ENCODE measurements at places on chromosomes 1 and 21.

GRCh38 chr1:190479516-190479915 is 1.9 kb upstream of the BRINP3 start:
- DNase-seq, result no peak

DNA sequence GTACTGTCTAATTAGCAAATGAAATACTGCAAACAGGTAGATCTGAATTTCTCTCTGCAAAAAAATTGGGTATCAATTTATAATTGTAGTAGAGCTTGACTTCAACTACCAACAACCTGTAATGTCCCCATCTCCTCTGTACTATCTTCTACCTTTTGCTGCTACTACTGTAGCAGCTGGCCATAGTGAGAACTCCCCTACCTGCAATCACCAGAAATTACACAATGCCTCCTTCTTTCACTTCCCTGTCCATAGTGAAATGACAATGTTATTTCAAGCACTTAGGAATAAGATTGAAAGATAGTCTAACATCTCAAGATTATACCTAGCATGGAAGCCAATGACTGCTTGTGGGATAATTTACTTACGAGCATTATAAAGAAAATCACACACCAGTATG is 100.4 kb downstream of the ACBD6 start:
- DNase-seq, result no peak

- no peak for DNase-seq
Measured at GRCh38 chr21:44398499-44398898, 45.1 kb downstream of the TRPM2 start.

DNA sequence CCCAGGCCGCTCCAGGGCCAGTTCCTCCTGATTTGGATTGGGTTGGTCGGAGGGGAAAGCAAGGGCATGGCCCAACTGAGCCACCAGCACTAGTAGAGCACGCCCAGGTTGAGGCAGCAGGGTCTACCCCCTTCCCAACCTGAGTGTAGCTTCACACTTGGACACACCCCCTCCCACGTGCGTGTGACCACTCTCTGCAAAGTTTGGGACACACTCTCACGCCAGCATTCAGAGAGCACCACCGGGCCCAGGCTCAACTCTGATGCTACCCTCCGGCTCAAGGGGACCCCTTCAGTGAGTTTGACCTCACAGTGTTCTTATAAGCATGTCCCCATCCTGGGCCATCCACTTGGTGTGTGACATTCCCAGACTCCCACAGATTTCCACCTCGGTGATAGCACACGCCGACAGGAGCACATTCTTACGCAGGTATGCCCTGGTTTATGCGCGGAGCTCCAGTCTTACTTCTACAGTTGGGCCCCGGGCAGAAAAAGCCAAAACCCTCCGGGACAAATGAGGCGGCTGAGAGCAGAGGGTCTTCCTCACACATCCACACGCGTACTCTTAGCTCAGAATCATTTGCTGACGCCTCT is 3.0 kb upstream of the DMRTA2 start:
- no peak for DNase-seq

GRCh38 chr1:89822999-89823628 is 2.3 kb downstream of the LRRC8D start:
- DNase-seq, result no peak

GRCh38 chr1:152870831-152871730 is 7.0 kb upstream of the SMCP start:
- no peak for DNase-seq

GRCh38 chr1:47216278-47217059 is 15.6 kb downstream of the TAL1 start:
- DNase-seq, result no peak

DNA sequence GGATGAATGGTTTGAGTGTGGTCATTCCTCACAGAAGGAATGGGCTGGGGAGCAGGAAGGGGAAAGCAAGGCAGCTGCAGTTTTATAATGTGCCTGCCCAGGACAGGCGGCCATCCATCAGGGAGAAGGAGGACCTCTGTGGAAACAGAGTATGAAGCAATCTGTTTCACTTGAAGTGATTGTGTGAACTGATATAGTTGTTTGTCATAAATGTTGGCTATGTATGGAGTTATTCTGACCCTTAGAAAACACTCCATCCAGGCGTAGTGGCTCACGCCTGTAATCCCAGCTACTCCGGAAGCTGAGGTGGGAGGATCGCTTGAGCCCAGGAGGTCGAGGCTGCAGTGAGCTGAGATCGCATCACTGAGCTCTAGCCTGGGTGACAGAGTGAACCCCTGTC is 46.5 kb downstream of the NENF start:
- no peak for DNase-seq

DNA sequence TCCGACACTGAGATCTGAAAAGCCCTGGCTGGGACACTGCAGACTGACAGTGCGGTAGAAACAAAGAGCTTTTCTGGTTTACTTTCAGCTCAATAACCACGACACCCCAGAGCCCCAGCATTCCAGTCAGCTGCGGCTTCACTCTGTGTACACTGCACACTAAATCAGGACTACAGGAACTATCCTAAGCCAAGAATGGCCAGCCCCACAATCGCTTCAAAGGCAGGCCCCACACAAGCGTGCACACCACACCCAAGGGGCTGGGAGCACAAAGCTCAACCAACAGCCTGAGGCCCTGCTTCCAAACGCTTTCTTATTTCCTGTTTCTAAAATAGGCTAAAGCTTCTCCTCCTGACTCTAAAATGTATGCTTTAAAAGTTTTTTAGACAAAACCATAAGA is 28.4 kb downstream of the URB1 start:
- no peak for DNase-seq

DNA sequence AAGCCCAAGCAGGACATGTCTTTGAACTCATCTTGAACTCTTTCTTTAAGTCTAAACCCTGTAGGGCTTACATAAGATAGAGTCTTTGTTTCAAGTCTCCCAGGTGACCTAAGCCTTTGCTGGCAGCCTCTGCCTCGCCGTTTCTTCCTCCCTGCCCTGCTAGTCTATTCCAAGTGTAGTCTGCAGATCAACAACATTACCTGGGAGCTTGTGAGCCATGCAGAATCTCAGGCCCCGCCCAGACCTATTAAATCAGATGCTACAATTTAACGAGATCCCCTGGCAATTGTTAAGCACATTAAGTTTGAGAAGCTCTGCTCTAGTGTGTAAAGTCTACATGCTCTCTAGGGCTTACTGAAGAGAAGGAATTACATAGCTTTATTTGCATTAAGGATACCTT is 271.6 kb downstream of the PBX1 start:
- no peak for DNase-seq

DNA sequence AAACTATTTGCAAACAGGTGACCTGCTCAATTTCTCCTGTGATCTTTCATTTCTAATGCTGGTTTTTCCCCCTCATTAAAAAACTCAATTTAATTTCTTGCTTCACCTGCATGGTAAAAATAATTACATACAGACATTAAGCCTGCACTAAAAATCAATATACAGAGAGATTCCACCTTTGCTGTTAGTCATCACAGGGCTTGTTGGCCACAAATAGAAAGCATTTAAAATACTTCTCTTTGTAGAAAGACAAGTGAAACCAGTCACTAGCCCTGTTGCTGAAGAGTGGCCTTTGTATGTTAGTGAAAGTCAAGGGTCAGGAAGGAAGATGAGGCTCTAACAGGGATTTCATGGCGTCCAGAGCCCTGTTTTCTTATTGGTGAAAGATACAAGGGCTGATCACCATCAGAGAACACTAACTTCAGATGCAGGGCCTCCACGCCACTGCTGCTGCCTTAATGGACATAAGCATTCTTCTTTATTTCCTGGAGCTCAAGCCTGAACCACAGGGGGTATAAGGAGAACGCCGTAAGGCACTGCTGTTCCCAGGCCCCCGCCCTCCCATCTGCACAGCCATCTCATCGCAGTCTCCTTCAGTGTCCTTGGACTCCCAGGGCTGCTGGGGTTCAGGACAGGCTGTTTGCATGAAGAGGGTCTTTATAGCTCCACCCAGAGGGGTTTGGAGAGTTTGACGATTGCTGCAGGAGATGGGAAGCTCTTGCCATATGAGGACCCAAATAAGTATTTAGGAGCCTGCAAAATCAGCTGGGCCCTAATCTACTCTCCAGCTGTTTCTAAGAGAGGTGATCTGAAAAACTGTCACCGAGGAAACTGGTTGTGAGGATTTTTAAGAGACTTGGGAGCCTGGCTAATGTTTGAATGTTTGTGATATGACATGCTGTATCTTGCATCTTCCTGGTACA is 117.3 kb upstream of the IRF2BP2 start:
- DNase-seq, result no peak

GRCh38 chr1:61825393-61825792 is 83.1 kb downstream of the PATJ start:
- DNase-seq, result no peak

DNA sequence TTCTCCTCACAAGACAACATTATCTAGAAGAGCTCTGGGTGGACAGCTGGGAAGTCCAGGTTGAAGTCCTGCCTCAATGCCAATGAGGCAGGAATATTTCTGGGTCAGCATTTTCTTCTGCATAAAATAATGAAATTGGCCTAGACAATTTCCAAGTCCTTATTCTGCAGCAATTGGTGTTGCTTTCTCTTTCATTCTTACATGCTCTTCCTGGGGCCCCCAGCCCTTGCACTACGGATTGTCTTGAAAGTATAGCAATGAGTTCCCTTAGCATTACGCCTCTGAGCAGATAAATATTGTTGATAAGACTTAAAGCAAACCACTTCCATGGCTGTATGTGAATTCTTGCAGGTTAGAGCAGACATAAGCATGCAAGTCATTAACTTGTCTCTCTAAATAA is 188.5 kb downstream of the TGFBR3 start:
- DNase-seq, result peak; percentile 22

DNA sequence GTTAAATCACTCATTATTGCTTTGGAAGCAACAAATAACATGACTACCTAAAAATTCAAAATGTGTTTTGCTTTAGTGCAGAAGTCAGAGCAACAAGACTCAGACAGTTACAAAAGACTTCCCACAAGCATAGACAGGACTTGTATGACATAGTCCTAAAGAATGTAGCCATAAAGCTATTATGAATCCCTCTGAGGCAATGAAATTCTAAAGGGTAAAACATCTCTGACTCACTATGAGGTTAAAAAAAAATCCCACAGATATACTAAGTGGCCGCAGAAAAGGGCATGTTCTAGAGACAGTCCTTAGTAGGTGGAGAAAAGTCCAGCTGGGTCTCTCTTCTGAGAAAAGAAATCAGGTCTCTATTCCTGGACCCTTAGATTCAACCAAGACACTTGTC is 4.9 kb downstream of the PRKAB2 start:
- no peak for DNase-seq

GRCh38 chr1:69376408-69376807 is 191.3 kb upstream of the LRRC7 start:
- DNase-seq, result no peak

DNA sequence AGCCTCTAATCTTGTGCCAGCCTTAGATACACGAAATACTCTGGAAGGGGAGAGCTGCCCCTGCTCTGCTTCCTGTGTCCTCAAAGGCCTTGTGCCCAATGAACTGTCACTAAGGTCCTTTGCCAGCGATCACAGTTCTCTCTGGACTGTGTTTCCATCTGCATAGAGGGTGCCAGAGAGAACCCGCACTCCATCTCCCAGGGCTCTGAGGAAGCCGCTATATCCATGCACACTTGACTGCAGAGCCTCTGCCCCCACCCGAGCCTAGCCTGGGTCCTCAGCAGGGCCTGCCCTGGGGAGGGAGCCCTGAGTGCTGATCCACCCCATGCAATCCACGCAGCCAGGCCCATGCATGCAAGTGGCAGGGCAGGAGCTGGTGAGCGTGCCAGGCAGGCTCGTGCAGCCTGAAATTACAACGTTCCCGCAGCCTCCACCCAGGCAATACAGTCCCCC is 30.6 kb upstream of the KIF21B start:
- DNase-seq, result no peak

DNA sequence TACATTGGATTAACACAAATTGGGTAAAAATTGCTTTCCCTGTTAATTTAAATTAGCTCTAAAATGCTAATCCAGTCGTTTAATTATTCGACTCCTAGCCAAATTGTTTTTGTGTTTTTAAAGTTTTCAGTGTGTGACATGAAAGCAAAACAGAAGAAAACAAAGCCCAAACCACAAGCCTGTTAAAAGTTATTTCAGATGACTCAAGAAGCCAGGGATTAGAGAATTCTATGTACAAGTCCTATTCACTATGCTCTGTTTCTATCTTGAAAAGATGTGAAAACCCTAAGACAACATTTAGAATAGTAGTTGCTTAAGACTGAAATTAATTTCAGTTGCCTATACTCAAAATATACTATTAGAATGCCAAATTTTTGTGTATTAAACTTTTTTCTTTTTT is 294.8 kb upstream of the ADAMTS5 start:
- DNase-seq, result no peak

DNA sequence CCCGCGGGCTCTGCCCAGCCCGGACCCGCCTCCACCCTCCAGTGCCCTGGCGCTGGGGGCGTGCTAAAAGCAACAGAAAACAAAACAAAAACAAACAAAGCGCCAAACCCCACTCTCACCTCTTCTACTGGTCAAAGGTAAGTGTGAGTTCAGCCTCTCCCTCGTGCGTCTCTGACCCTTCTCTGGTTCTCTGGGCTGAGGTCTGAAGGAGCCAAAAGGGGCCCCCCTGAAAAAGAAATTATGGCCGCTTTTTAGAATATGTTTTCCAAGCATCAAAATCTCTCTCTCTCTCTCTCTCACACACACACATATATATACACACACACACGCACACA is 133.5 kb upstream of the DPYD start:
- no peak for DNase-seq

DNA sequence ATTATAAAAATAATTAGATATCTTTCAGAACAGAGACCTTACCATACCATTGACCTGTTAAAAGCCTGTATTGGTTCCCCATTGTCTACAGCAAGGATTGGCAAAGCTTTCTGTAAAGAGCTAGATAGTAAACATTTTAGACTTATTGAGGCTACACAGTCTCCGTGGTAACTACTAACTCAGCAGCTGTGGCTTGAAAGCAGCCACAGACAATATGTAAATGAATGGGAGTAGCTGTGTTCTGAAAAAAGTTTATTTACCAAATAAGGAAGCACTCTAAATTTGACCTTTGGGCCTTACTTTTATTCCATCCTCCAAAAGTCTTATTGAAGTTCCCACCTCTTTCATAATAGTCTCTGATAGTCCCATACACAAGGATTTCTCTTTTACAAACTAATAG is 39.7 kb downstream of the NUP210L start:
- no peak for DNase-seq

GRCh38 chr1:171625225-171625624 is 3.2 kb downstream of the MYOCOS start:
- no peak for DNase-seq

DNA sequence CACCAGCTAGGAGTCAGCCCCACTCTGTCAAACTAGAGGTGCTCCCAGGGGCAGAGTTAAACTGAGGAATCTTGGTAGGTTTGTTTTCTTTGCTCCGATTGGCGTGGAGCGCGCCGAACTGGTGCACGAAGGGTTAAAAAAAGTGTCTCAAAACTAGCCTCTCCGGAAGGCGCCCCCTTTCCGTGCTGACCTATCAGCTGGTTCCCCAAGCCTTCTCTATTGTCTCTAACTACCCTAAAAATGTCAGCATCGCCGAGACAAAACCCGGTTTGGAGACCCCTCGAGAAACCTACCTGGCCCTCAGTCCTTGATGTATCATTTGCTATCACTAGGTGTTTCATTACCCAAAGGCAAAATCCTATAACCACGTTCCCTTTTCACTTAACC is 2.2 kb downstream of the TGFB2 start:
- DNase-seq, result no peak

- no peak for DNase-seq
Measured at GRCh38 chr1:47436979-47437446, 831 bp upstream of the FOXD2 start.
